ENCODE measurements at places on chromosomes 3 and 15. TPM values are rescaled to one million over a fixed set of nuclear protein-coding genes. Genes with fewer than 3 reads are reported as not detected.

DNA sequence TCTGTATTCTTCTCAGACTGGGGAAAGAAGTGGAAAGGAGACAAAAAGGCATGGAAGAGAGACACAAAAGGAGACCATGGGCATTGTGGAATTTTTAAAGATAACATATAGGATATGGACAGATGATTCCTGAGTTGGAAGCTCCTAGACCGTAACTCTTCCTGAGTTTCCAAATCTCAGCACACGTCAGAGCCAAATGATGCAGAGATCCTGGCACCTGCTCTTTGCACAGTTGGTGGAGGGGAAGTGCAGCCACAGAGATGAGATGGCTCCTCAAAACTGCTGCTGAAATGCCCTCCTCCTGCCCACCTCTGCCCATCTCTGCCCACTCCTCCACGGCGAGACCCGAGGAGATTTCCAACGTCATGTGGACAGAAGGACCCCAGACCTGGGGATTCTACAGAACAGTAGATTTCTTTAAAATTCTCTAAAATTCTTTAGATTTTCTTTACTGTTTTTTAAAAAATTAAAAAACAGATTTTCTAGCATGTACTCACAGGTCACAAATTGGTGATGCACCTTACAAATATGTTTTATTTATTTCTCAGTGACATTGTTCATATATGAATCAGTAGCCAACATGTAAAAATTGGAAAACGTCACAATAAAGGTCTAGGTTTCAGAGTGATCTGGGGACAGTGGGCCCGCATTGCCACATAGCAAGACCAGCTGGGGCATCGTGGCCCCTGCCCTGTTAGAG, 8.1 kb downstream of the CPN2 start:
- DNase-seq, result no peak

DNA sequence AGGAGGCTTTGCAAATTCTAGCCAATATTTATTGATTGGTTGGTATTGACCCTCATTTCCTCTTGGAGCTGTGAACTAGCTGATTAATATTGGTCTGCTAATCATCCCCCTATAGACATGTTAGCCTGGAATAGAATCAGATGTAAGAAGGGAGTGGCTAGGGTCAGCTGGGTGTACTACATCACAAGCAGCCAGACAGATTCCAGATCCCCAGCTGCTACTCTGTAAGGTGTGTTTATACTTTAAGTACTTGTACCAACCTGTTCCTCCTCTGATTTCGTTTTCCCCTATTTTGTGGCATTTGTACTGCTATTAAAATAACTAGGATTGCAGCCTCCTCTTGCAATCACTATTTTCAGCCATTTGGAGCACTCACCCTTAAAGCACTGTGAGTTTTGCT, 49.9 kb downstream of the PARP15 start:
- DNase-seq, result no peak

DNA sequence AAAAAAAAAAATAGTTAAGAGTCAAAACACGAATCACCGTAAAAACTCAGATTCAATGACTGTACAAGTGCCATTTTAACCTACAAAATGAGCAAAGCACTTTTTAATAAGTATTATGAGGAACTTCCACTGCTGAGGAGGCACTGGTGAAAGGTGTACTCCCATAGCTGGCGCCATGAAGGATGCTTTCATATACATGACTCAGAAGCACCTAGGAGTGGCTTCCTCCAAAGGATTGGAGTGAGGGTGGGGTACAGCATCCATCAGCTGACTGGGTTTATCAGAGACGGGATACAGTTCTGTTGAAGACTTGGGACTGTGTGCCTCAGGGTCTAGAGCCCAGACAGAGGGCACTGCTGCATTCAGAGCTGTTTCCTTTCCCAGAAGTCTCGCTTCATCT, 60.9 kb upstream of the MEX3B start:
- no peak for DNase-seq

- DNase-seq, result no peak
Observed at GRCh38 chr3:157786618-157787017, 283.4 kb upstream of the VEPH1 start.

DNA sequence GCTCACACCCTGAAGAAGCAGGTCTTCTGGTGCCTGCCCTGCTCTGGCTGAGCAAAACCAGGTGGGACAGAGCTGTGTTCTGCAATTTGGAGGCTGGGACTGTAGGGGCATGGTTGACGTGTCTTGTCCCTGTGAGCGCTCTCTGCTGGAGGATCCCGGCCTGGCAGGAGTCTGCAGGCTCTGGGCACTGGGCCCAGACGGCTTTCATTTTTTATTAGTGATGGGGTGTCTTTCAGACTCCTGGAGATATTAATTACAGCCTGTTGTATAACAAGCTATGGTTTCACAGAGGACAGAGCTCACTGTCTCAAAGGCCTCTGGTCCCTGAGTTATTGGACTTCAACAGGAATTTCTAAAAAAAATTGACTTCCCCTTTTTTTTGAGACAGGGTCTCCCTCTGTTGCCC, 29.5 kb upstream of the ZNF710 start:
- peak; percentile 48 for DNase-seq

GRCh38 chr3:54134155-54134554, 11.8 kb downstream of the CACNA2D3 start:
- DNase-seq, result no peak

DNA sequence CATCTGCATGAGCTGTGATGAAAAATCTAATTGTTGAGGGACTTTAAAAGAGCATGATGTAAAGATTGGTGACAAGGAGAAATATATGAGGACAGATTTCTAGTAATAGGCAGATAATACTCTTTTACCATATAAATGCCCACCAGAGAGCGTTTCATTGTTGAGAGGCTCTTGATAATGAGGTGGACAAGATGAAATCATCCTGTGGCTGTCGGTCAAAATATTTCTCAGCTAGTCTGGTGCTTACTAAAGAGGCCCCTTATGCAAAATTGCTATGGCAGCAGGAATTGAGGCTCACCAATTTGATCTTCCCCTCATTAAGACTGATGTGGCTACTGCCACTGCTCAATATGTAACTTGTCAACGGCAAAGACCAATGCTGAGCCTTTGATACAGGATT, 225.0 kb upstream of the RASGRP1 start:
- DNase-seq, result no peak

DNA sequence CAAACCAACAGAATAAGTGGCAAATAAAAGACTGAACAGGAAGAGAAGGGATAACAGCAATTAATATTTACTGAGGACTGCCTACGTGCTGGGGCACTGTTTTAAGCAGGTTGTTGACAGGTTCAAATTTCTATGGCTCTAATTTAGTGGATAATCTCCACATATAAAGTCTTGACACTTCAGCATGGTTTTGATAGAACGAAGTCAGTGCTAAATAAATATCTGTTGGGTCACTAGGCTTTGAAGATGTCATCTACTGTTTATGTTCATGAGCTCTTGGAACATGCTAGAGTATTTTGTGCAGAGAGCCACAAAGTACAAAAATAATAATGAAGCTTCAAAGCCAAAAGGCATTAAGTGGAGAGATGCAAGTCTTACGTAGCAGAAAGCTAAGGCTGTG, 74.0 kb downstream of the SFMBT1 start:
- no peak for DNase-seq

DNA sequence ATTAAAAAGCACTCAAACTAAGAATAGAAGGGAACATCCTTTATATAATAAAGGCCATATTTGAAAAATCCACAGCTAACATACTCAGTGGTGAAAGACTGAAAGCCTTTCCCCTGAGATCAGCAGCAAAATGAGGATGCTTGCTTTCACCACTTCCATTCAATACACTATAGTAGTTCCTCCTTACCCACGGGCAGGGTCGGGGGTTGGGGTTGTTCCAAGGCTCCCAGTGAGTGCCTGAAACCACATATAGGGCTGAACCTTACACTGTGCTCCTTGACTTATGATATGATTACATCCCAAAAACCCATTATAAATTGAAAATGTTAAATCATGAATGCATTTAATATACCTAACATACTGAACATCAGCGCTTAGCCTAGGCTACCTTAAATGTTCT, 37.7 kb downstream of the ALDH1L1 start:
- no peak for DNase-seq

DNA sequence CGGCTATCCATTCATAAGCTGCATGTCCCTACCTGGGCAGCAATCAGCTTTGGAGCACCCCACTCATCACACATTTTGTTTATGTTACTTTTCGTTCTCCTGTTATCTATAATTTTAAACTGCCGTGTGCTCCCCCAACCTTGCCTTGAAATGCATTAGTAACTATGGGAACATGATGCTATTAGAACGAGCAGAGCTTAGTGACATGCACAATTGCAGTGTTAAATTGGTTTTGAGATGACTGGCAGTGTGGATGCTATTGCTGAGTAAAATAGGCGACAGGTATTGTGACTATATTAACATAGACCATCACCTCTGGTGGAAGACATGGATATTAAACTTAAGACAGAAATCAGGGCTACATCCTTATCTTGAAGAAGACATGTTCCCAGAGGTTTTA, 191.6 kb downstream of the KCNAB1 start:
- no peak for DNase-seq

CDCP1 gene
- 32.8 TPM for total RNA-seq

SIDT1 gene
- not detected for total RNA-seq

CLDN18 gene
- not detected for total RNA-seq

OSTN gene
- not detected for total RNA-seq

UROC1 gene
- total RNA-seq, result not detected

SYNPR gene
- total RNA-seq, result not detected

ZBBX gene
- total RNA-seq, result 0.16 TPM

SEMA3F gene
- total RNA-seq, result 0.74 TPM

Measured in fibroblast of the aortic adventitia (primary cell).